ENCODE measurements at places on chromosomes 3 and 15.
A peak's percentile ranks its signal among the peaks of the same experiment; 100 is the strongest.

DNA sequence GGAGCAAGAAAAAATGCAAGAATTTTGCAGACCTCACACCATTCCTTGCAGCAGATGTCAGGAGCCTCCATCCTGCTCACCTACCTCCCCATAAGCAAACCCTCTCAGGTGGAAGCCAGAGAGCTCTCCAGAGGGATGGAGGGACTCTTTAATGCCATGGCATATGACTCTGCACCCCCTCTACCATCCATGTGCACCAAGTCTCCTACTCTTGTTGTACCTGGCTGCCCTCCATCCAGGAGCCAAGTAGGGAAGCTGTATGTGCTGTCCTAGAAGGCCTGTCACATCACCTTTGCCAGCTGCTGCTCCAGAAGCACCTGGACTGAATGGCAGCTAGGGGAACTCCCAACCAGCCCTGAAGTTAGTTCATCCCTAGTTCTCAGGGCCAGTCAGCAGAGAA is 38.5 kb upstream of the PRR20G start:
- DNase-seq, result no peak

- no peak for DNase-seq
Measured at GRCh38 chr15:66964111-66964738, 101.2 kb upstream of the SMAD3 start.

- DNase-seq, result no peak
Measured at GRCh38 chr3:195140816-195141793, 129.9 kb downstream of the XXYLT1 start.

DNA sequence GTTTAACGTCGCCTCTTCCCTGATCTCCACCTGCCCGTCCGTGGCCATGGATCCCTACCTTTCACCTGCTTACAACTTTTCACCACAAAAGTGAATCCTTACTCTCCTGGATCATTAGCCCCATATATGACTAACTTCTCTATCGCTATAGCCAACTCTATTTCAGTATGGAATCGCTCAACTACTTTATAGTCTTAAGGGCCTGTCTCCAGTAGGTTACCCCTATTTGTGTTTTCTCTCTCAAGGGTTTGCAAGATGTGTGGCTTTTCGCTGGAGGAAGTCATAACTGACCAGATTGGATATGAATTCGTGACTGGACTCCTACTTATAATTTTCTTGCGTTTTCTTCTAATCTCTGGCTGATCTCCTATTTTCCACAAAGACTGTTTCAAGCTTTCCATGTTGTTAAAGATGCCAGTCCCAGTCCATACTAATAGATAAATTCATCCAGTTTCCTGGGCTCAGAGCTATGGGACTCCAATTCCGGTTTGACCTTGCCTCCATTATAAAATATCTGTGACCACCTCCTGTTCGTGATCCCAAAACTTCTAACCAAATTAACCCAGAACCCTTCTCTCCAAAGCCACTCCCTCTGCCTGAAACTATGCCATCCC is 1.3 kb upstream of the STAG1 start:
- no peak for DNase-seq

- no peak for DNase-seq
Measured at GRCh38 chr15:38134252-38134651, 118.4 kb upstream of the SPRED1 start.

DNA sequence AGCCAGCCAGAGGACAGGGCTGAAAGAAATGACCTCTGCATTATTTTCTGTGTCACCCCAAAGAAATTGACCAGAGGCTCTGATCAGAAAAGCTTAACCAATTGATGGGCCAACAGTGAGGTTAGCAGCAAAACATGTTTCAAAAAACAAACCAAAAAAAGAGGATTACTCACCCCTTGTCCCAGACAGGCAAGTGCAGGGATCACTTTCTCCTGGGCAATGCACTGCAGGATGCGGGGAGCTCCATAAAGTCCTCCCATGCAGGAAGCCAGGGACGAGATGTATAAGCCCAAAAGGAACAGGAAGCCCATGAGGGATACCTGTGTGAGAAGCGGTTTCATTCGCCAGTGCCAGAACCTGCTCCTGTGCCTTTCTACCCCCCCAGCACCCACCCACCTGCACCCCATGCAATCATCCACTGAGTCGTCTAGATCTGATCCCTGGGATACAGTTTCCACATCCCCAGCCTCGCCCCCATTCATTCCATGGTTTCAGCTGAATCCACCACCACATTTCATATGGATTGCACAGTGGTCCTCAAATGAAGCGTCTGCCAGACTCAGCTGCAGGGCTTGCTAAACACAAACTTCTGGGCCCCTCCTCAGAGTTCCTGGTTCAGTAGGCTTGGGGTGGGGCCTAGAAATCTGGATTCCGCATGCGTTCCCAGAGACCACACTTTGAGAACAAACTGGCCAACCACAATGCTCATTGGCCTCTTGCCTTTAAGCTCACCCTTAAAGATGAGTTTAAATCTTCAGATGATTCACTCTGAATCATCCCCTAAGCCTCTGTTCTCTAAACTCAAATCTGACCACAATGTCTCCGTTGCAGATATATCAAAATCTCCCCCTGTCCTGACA is 54.4 kb upstream of the HEG1 start:
- no peak for DNase-seq

DNA sequence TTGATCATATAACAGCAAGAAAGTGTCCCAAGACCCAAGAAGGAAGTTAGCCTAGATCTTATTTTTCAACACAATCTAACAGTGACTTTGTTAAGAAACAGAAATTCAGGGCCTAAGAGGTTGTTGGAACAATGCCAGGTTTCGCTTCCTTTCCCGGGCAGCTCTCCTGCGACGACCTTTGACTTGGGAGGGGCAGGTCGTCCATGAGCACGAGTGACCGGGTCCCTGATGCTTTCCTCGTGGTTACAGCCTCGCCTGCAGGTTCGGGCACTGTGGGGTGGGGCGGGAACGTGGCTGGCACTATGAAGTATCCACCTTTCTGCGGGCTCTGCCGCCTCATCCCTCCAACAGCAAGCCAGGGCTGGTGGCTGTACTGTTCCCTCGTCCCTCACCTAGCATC is 90.1 kb upstream of the RGMA start:
- DNase-seq, result no peak

- no peak for DNase-seq
Measured at GRCh38 chr3:183435661-183436060, 7.2 kb upstream of the MCF2L2 start.

GRCh38 chr3:149122721-149123578 is 6.5 kb upstream of the HPS3 start:
- DNase-seq, result no peak

- DNase-seq, result no peak
Measured at GRCh38 chr15:80667936-80668335, 27.2 kb upstream of the ABHD17C start.

- DNase-seq, result no peak
Measured at GRCh38 chr3:197749315-197749600, 425 bp upstream of the FYTTD1 start.

DNA sequence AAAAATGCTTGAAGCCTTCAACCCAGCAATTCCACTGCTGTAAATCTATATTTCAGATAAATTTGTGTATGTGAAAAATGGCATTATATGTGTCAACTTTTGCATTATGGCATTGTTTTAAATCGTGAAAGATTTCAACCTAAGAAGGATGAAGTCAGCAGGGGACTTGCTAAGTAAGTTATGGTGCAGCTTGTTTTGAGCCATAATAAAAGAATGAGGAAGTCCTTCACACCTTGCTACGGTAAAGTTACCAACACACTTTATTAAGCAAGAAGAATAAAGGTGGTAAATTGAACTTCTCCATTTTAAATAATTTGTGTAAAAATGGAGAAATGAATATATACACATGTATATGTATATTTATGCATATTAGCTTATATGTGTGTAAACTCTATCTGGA is 371.4 kb downstream of the ROBO2 start:
- DNase-seq, result no peak

DNA sequence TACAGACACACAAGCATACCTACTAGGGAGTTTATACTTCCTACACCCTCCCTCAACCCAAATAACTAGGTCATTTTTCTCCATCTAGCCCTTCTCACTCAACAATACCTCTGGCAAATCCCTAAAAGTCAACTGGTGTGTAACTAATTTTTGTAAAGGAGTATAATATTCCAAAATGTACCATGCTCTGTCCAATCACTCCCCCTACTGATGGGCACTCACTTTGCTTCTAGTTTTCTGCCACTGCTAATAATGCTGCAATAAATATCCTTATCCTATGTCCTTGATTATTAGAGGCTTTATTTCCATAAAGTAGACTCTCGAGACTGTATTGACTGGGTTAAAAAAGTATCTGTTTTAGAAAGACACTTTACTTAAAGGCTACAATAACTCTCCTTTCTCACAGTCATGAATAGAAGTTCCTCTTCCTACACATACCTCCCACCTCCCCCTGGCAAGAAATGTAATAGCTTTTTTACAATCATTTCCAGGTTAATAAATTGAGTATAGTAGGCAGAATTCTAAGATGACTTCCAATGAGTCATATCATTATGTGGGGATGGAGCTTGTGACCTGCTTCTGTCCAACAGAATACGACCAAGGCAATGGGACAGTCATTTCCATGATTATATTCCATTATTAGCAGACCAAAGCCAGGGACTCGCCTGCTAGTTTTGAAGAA is 30.0 kb downstream of the SHQ1 start:
- no peak for DNase-seq

- no peak for DNase-seq
Measured at GRCh38 chr3:62332017-62332416, 41.3 kb downstream of the FEZF2 start.

DNA sequence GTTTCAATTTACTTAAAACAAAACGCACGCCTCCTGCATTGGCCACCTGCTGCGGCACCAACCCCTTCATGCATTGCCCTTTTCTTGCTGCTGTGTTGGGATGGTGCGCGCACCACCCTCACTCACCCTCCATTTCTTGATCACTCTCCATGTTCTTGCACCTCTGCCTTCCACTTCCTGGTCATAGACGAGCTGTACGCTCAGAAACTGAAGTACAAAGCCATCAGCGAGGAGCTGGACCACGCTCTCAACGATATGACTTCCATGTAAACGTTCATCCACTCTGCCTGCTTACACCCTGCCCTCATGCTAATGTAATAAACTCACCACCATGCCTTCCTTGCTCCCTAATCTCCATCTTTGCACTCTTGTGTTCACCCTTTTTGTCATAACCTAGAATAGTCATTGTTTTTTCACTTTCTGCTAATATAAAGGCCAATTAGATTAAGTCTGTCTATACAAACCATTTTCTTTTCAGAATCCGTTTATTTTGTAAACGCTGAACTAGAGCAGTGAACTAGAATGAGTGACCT is 21.4 kb downstream of the TPM1 start:
- no peak for DNase-seq

DNA sequence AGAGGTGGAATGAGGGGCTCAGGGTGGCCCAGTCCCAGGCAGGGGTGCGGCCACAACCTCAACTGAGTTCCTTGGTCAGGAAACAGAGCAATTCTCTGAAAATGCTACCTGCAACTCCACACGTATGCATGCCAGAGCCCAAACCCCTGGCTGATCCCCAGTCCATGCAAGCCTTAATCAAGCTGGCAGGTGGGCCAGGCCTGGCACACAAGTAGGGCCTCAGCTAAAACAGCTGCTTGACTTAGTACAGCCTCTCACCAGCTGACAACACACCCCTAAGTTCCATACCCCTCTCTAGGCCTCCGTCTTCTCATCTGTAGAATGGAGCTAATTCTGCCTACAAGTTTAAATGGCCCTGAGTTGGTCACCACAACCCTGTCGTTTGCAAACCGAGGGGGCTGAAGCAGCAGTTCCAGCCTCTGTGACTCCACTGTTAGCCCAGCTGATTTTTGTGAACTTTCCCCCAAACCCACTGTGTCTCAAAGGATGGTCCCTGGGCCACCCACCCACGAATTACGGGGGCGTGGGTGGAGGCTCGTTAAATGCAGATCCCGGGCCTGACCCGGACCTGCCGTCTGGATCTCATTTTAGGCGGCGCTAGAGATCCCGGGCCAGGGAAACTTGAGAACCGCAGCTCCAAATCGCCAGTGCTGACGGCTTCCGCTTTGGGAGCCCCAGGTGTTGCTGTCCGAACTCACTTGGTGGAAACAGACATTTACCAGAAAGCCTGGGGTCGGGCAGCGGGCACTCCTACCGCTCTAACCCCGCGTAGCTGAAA is 927 bp downstream of the CHDH start:
- DNase-seq, result peak; percentile 39

DNA sequence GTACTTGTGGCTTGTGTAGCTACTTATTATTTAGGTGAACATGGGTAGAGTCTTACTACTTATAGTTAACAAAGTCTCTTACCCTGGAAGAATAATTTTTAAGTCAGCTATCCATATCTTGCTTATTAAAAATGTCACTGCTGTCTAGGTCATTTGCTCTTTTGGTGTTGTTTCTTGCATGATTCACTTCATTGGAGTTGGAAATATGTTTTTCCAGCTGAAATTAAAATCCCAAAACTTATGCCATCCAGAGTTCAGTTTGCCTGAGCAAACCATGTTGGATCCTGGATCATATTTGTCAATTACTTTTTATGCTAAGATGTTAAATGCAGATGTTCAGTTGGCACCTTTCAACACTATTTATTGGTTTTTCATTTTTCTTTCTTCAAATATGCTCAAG is 421.0 kb upstream of the RBMS3 start:
- no peak for DNase-seq

GRCh38 chr3:67462187-67462586 is 192.2 kb downstream of the SUCLG2 start:
- no peak for DNase-seq

- DNase-seq, result no peak
Measured at GRCh38 chr3:162022911-162023310, 526.3 kb downstream of the OTOL1 start.

- no peak for DNase-seq
Measured at GRCh38 chr3:192011137-192011536, 550.2 kb downstream of the PYDC2 start.

GRCh38 chr3:133840055-133840737 is 34.6 kb downstream of the SRPRB start:
- no peak for DNase-seq

GRCh38 chr3:174821477-174821876 is 37.7 kb upstream of the NAALADL2 start:
- DNase-seq, result no peak

DNA sequence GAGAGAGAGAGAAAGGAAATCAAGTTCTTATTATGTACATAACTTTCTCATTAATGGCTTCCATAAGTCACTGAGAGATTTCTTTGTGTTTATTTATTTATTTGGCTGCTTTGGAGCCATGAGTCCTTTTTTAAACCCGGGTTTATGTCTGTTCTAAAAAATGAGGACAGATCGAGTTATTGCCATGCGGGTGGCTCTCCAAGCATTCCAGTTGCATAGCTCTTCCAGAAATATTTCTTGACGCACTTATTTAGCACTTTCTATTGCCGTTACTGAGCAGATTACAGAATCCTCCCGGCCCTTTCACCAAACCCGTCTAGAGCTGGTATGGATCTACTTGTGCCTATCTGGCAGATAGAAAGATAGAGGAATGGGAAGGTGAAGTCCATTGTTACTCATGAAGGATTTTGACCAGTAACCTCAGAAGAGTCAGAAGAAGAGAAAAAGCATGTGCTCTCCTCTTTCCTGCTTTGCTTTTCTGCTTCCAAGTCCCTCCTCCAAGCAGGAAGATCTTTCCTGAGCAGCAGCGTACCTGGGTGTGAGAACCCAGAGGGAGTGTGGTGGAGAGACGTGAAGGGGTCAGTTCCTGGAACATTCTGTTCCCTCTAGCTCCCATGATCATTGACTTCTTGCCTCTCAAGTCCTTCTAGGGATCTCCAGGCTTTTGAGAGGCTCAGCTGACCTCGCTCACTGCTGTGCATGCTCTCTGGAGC is 112.8 kb downstream of the LPP start:
- no peak for DNase-seq
